ENCODE measurements at places on chromosomes 11 and 22. TPM values are rescaled to one million over a fixed set of nuclear protein-coding genes. Genes with fewer than 3 reads are reported as not detected.

Gene NCF4
- 11.3 TPM for total RNA-seq

Gene OR8G1
- not detected for total RNA-seq

Gene OR5B21
- total RNA-seq: not detected

Gene HSPB2
- total RNA-seq: 3.9 TPM

Gene CDHR5
- total RNA-seq: 89.6 TPM

Measured in mucosa of gallbladder (tissue), 1 donor.